Stimulated activated naive CD4-positive, alpha-beta T cell treated with Interleukin-2 at 50 U/mL for 16 hours (primary cell): ENCODE measurements at places on chromosomes 6 and 20.

DNA sequence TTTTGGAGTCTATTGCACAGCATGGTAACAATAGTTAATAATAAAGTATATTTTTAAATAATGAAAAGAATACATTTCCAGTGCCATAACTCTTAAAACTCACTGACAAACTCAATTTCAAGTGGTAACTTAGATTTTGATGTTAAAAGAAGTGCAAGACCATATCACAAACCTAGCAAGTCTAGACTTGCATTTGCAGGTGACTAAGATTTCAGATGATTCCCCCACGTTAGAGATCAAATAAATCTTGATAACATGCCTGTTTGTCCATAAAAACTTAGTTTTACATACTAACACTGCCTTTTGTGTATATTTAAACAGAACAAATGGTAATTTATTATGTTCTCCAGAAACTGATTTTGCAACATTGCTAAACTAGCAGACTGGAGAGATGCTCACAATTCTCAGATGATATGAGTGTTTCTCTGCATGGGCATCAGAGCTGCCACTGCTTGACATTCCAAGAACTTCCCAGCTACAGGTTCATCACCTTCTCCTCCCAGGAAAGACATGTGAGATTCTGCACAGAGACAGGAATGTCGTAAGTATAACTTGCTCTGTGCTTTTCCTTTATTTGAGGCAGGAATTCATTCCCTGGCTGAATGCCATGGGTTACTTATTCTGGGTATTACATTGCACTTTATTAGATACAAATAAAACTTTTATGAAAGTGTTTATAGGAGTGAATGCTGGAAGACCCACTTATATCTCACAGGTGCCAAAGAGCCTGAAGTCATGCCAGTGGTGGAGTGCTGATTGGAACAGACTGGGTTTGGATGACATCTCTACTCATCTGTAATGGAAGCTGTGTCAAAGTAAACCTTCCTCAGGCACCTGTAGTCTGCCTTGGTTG is 160.2 kb upstream of the FOXA2 start:
- no peak for DNase-seq

DNA sequence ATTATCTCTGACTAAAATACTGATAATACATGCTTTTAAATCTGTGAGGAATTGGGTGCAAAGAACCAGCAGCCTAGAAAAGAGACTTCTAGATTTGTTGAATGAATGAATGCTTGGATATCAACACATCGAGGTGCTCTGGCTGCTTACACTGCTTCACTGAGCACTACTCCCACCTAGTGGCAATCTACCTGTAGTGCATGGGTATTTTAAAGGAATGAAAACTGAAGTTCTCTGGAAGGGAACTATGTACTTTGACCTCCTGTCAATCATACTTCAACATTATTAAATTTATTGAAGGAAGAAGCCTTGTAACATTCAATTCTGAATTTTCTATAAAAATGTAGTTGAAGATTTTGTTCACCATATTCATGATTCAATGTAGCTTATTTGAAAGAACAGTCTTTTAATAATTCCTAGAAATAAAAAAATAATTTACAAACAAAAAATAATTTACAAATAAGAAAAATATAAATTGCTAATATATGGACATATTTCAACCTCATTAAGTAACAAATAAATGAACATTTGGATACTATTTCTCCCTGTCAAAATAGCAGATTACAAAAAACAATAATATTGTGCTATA is 111.2 kb upstream of the MMS22L start:
- no peak for DNase-seq

GRCh38 chr20:43363506-43363905 is 94.2 kb upstream of the SRSF6 start:
- DNase-seq: no peak

DNA sequence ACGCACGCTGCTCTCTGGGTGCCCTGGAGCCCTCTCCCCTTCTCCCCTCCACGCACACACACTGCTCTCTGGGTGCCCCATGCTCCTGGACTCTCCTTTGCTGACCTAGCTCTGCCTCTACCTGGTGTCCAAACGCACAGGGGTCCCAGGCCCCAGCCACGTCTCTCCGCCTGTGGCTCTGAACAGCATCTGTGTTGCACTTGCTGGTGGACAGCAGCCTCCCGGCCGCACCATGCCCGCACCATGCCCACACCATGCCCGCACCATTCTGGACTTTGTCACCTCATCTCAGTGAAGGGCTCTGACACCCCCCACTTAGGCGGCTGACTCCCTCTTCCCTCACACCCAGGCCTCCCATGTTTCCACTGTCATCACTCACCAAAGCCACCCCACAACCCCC is 21.8 kb downstream of the TCFL5 start:
- DNase-seq: no peak

- no peak for DNase-seq
These were observed 135.1 kb downstream of the KIF16B start for GRCh38 chr20:16438100-16438499.

DNA sequence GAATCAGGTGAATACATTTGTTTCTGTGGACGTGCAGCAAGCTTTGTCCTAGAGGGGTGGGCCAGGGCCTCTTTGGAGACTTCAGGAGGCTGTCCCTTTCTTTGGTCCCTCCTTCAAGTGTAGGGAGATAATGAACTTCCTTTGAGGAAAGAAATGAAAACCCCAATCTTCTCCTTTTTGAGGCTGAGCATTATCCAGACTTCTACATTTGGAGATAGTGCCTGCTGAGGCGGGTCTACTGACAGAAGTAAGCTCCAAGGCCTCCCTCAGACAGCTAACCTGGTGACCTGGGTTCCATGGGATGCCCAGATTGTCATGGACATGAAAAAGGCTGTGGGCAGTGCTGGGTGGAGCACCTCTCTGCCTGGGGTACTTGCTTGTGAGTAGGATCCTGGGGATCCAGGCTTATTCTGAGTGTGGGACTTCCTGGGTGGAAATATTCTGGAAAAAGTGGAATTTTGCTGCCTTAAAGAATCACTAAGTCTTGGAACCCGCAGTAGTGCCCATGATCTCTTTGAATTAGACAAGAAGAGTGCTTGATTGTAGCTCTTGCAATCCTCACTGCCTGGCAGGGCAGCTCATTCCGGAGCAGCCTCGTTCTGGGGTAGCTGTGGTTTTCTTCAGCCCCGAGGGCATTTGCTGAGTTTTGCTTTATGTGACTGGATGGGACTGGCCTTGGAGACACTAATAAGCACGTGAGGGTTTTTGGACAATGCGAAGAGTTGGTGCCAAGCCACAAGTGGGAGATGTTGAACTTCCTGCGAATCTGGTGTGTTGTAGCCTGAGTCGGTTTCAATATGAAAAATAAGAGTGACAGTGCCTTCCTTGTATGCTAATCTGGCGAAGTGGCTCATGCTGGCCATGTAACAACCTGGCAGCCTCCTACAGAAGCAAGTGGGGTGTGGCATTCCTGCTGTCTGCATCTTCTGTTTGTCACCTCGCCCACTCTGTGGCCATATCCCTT is 28.1 kb downstream of the SNRNP48 start:
- no peak for DNase-seq

DNA sequence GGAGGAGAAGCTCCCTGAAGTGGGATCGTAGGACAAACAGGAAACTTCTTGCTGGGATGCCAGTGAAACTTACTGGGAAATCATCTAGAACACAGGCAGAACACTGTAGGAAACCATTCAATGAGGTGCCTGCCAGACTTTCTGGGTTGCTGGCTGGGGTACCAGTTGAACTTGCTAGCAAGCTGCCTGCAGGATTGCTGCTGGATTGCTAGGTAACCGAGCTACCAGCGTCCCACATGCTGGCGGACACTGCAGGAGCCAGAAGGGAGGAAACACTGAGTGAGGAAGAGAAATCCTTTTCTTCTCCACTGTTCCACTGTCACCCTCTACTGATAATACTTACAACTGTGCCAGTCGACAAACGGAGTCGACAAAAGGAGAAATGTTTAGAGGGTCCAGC is 91.3 kb upstream of the SLC35B3 start:
- no peak for DNase-seq

- DNase-seq: no peak
These were observed 65.2 kb upstream of the TXNDC5 start for GRCh38 chr6:7975764-7976146.

DNA sequence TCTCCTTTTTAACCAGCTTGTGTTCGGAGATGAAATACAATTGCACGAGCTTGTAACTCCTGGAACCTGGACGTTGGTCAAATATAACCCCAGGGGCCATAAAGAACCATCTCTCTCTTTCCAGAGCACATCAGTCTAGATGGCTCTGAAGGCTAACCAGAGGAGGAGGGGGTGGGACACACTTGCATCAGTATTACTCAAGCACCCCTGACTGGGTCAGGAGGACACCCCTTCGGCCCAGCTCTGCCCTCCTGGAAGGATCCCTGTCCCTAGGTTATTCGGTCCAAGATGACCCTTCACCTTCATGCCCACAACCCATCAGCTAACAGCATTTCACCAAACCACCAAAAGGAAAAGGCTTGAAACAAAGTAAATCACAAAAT is 67.1 kb downstream of the FYN start:
- no peak for DNase-seq

GRCh38 chr6:6006428-6007365 is at the start of gene NRN1:
TSS of gene NRN1 (minus strand) at chr6:6006925. CDS start at chr6:6006749, 176 bp downstream.
- DNase-seq: no peak

DNA sequence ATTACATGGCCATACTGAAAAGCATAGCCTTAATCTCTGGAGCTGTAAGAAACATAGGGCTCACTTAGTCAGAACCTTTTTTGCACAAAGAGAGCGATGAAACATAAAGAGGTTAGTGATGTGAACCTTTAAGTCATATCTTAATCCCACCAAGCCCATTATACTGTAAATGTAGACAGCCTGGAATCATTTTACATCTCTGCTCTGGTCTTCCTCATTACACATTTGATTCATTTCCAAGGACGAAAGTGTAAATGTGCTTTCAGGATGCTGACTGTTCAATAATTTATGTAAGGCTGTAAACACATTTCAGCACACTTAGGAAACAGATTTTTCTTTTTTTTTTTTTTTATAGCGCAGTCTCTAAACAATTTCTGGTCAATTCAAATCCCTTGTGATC is 131.3 kb upstream of the B3GAT2 start:
- DNase-seq: no peak

GRCh38 chr6:167054987-167055386 is 55.8 kb downstream of the CEP43 start:
- DNase-seq: no peak

DNA sequence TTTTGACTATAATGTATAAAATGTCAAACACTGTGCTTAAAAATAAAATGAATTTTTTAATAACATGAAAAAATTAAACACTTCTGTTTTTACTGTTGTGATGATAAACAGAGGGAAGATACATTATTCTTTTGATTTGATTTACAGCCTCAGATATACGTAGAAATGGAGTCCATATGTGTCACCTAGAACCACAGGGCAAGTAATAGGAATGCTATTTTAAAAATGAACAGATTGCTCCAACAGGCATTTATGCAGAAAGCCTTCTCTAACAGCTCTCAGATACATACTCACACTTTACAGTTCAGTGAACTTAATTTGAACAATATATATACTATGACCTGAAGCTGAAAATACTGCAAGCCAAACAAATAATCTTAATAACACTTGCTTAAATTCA is 1551.0 kb downstream of the GRIK2 start:
- no peak for DNase-seq

GRCh38 chr20:19670829-19671228 is 87.2 kb upstream of the RIN2 start:
- no peak for DNase-seq

DNA sequence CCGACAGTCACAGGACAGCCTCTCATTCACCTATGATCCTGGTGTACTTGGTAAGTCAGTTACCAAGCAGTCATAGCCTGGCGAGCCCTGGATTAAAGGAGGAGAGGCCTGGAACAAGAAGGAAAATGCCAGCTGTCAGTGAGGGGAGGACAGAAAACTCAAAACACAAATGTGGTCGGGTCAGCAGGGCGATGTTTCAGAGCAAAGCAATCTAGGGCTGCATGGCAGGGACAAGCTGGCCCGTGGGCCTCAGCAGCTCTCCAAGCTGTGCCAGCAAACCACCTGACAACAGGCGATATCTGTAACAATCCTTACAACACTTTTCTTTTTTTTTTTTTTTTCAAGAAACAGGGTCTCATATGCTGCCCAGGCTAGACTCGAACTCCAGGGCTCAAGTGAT is 40.3 kb downstream of the MGME1 start:
- DNase-seq: no peak

GRCh38 chr6:144012534-144012933 is 4.5 kb upstream of the PLAGL1 start:
- no peak for DNase-seq

GRCh38 chr6:25035512-25036435 is 100.0 kb upstream of the RIPOR2 start:
- no peak for DNase-seq

DNA sequence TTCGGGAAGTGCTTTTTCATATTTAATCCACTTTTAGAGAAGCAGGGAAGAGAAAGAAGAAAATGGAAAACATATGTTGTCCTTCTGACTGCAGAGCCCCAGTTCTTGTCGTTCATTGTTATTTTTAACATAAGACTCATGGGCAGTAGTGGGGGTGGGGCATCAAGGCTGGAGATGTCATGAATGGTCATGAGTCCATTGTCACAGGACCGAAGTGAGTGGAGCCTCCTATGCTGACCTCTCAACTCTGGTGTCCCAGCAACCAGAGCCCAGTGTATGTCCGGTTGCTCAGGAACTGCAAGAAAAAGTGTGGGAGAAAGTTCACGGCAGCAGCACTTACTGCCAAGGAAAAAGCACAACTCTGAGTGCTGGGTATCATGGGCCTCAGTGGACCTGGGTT is 108.6 kb downstream of the BANF2 start:
- DNase-seq: no peak

DNA sequence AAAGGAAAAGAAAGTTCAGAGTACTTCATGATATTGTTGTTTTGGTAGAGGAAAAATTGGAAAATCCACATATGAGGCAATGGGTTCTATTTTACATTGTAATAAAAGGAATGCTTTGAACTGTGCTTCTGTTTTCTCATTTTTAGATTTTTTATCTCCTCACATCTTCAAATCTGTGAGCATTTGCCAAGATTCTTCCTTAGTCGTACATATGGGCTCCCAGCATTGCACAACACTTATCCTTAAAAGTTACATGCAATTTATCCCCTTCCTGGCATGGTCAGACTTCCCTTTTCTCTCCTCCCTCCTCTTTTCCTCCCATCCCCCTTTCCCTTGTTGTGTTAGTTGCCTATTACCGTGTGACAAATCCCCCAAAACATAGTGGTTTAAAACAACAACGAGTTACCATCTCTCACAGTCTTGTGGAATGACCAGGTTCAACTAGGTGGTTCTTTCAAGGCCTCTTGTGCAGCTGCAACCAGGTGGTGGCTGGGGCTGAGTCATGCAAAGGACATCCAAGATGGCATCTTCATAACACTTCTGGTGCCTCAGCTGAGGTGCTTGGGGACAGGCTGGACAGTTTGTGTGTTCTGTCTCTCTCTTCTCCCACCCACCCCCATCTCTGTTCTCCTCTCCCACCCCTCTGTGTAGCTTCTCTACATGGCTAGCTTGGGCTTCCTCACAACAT is 68.7 kb downstream of the TXNDC5 start:
- no peak for DNase-seq

GRCh38 chr6:16947375-16948015 is 154.4 kb upstream of the STMND1 start:
- no peak for DNase-seq

- no peak for DNase-seq
These were observed 10.4 kb upstream of the THBS2 start for GRCh38 chr6:169263836-169264608.
